PC-3 (cell line): ENCODE measurements at places on chromosomes 12 and 14. TPM values are rescaled to one million over a fixed set of nuclear protein-coding genes. Genes with fewer than 3 reads are reported as not detected.

The CIPC gene
- 26.0 and 26.6 TPM in 2 replicates for total RNA-seq

DNA sequence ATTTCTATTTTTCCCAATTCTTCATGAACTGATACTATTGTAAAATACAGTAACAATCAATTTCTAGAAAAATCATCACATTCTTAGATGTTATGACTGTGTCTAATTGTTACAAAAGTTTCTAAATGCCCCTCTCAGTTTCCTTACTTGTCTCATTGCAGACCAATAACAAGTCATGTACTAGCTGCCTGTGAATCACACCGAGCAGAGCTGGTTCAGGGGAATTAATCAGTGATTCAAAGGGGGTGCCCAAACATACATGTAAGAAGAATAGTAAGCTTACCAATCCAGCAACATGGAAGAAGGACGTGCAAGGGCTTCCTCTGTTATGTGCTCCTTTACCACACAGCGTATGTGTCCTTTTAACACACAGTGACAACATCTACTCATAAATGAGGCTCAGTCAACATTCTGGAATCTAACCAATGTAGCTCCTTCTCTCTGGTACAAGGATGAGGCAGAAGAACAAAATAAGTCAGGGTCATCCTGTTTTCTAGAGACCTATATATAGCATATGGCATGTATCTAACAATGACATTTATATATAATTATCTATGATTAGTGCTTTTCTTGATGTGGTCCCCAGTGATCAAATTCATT lies 126.4 kb downstream of the SCN8A start:
- no peak overlapping the region for H3K27ac ChIP-seq
- H3K4me1 ChIP-seq, result peaks cover 16% of the 10 kb centered on the region
- no peak overlapping the region for H3K4me3 ChIP-seq
- DNase-seq, result no peak
- no peaks in the 10 kb centered on the region for H3K27me3 ChIP-seq

DNA sequence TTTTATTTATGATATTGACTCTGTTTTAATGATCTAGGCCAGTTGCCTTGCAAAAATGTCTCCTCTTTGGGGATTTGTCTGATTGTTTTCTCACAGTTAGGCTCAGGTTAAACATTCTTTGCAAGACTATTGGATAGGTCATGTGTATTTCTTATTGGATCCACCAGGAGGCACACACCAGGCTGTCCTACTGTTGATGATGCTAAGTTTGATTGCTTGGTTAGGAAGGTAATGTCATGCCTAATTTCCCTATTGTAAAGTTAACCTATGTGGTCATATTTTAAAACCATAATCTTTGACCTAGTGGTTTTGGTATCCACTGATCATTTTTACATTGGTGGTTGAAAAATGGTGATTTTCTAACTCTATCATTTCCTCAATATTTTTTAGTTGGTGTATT lies 137.1 kb downstream of the BRMS1L start:
- peak; percentile 47 for DNase-seq
- H3K4me3 ChIP-seq, result no peak overlapping the region
- peaks cover 38% of the 10 kb centered on the region for H3K27me3 ChIP-seq
- no peaks in the 10 kb centered on the region for H3K36me3 ChIP-seq
- H3K4me1 ChIP-seq, result no peaks in the 10 kb centered on the region

DNA sequence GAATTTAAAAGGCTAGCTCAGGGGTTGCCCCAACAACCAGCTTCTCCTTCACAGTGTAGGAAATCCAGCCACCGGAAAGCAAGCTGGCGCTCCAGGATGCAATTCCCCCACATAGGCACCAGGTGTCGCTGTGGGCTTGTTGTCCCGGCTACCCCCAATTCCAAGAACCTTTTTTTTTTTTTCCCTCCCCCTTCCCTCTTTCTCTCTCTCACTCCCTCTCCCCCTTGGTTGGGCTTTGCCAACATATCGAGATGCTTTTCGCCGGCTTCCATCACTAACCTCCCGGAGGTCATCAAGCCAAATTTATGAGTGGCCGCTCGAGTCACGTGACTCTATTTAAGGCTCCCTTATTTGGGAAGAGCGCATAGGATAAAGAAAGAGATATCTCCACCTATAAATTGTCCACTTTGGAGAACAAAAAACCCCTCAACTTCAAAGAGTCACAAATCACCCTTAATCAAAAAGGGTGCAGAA lies at the start of gene HOXC5:
Gene HOXC5, plus strand, starts transcription at position 424 of the 474 bp plus-strand sequence. CDS start 73 bp downstream, outside the sequence.
- DNase-seq, result peak; percentile 84
- H3K27me3 ChIP-seq, result no peaks in the 10 kb centered on the region
- peaks cover 21% of the 10 kb centered on the region for H3K4me1 ChIP-seq
- H3K36me3 ChIP-seq, result no peaks in the 10 kb centered on the region
- H3K4me3 ChIP-seq, result peak within 1 kb of the TSS; percentile 70

GRCh38 chr12:121577443-121578180 lies 3.2 kb downstream of the KDM2B start:
- H3K4me1 ChIP-seq, result peaks cover 44% of the 10 kb centered on the region
- no peak for DNase-seq
- peaks cover 11% of the 10 kb centered on the region; the same call in 1 of the 2 replicates for H3K36me3 ChIP-seq
- H3K4me3 ChIP-seq, result peak overlapping the region; percentile 39

The SLC6A12 gene
- total RNA-seq, result not detected in 2 replicates

The CRACR2A gene
- not detected in 2 replicates for total RNA-seq

DNA sequence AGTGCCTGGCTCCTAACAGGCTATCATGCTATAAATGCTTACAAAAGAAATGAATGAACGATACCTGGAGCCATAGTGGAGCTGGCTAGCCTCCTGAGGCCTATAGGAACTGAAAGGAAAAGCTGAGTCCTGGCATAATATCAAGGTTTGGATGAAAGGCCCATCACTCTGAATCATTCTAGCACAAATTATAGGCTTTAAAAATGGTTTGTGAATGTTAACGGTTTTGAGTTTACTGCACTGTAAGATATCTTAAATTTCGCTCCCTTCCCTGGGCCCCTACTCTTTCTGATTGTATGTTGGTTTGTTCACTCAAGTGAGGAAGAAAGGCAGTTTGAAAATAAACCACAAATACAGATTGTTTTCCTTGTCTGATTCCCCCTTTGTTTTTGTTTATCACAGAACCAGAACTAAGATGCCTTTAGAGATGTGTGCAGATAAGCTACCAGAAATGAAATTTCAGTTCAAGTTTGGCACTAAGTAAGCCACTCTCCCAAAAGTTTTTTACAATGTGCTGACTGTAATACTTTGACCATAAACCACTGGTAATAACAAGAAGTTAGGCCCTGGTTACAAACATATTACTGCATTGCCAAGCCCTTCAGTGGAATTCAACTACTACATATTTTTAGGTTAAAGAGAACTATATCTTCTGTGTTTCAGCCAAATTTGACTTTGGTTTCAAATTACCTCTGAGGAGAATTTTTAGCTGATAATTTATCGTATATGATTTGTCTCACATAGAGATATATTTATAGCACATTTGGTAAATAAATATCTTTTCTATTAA lies 89.5 kb downstream of the ALX1 start:
- H3K4me1 ChIP-seq, result 0 out of 2 replicates have a peak, but pooled peaks cover 3% of the 10 kb centered on the region
- H3K27ac ChIP-seq, result no peak overlapping the region
- H3K36me3 ChIP-seq, result no peaks in the 10 kb centered on the region

- no peaks in the 10 kb centered on the region for H3K36me3 ChIP-seq
- H3K4me1 ChIP-seq, result no peaks in the 10 kb centered on the region
- H3K27me3 ChIP-seq, result no peaks in the 10 kb centered on the region
- no peak for DNase-seq
Observed at GRCh38 chr14:25032092-25032784, 17.7 kb downstream of the STXBP6 start.

The PLEKHG7 gene
- not detected in 2 replicates for total RNA-seq

The KRT79 gene
- 0.46 TPM in 1 of 2 replicates, not detected in the other for total RNA-seq

The BCL11B gene
- 0.73 and 1.7 TPM in 2 replicates for total RNA-seq

- no peaks in the 10 kb centered on the region for H3K27me3 ChIP-seq
- no peak overlapping the region for H3K4me3 ChIP-seq
- no peak overlapping the region for H3K27ac ChIP-seq
- H3K36me3 ChIP-seq, result no peaks in the 10 kb centered on the region
Observed at GRCh38 chr12:94285943-94286582, 137.7 kb downstream of the PLXNC1 start.

The ZDHHC22 gene
- total RNA-seq, result 0.15 and 0.81 TPM in 2 replicates

The GOLGA3 gene
- 86.9 and 130 TPM in 2 replicates for total RNA-seq

The MYH7 gene
- not detected in 2 replicates for total RNA-seq

- peaks cover 4% of the 10 kb centered on the region; the same call in 1 of the 2 replicates for H3K36me3 ChIP-seq
- H3K4me1 ChIP-seq, result peaks cover 19% of the 10 kb centered on the region
- H3K4me3 ChIP-seq, result no peak overlapping the region
- no peak overlapping the region for H3K27ac ChIP-seq
Observed at GRCh38 chr12:65419284-65420072, 141.0 kb downstream of the MSRB3 start.

The ACSM4 gene
- total RNA-seq, result not detected in 2 replicates

The KLRG1 gene
- 0.15 TPM in 1 of 2 replicates, not detected in the other for total RNA-seq

DNA sequence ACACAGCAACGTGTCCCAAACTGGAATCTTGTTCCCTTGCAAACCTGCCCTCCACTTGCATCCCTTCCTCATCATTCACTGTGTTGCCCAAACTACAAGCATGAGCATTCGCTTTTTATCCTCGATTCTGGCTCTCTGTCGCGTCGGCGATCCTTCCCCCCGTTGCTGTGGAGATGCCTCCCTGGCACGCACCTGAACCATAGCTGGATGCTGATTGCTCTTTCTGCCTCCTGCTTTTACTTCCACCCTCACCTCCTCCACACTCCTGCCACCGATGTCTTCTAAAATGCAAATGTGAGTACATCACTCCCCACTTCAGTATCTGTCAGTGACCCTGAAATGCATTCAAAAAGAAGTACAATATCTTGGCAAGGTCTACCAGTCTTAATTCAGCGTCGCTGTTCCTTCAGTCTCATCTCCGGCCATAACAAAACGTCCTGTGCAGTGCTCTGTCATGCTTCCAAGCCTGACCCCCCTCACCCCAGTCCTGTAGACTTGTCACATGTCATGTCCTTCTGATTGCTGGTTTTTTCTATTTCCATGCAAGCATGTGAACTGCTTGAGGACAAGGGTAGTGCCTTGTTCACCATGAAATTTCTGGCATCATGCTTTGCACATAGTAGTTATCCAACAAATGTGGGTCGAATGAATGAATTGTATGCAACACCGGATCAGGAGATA lies 2.5 kb upstream of the PPP2R5C start:
- DNase-seq, result no peak
- H3K27ac ChIP-seq, result no peak overlapping the region
- peaks cover 12% of the 10 kb centered on the region for H3K4me1 ChIP-seq

The DCP1B gene
- 3.6 and 4.9 TPM in 2 replicates for total RNA-seq

- no peak overlapping the region for H3K27ac ChIP-seq
- no peaks in the 10 kb centered on the region for H3K27me3 ChIP-seq
- H3K4me3 ChIP-seq, result no peak overlapping the region
- no peaks in the 10 kb centered on the region for H3K4me1 ChIP-seq
Observed at GRCh38 chr14:23345987-23346692, 6.5 kb downstream of the SLC22A17 start.

GRCh38 chr14:71362282-71362681 lies 455.0 kb downstream of the PCNX1 start:
- no peak overlapping the region for H3K27ac ChIP-seq
- peaks cover 27% of the 10 kb centered on the region for H3K4me1 ChIP-seq
- 0 out of 2 replicates have a peak, but pooled peaks cover 11% of the 10 kb centered on the region for H3K36me3 ChIP-seq
- no peak overlapping the region for H3K4me3 ChIP-seq

DNA sequence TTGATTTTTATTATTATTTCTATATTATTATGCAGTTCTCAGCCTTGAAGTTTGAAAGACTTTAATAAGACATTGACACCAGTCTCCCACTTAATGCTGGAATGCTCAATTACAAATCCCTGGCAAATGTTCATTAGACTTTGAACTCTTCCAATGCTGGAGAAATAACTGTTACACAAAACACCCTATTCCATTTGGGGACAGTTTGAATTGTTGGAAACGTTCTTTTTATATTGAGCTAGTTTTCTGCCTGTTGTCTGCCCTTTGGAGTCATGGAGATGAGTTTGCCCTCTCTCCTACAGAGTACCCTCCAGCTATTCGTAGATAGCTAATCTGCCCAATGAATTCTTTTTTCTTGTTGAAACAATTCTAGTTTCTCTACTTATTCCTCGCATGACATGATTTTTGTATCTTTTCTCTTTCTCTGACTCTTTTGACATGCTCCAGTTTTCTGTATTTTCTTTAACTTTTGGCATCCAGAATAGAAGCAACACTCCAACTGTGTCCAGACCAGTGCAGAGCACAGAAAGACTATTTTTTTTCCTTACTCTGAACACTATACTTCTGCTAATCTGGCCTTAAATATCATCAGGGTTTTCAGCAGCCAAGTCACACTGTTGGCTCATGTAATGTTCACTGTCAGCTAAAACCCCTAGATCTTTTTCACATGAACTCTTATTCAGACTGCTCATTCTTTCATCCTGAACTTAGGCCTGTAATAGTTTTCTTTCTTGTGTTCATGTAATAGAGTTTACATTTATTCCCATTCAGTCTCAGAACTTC lies 379.3 kb downstream of the RAD51B start:
- H3K4me3 ChIP-seq, result no peak overlapping the region
- H3K27me3 ChIP-seq, result no peaks in the 10 kb centered on the region
- no peaks in the 10 kb centered on the region for H3K4me1 ChIP-seq
- DNase-seq, result no peak

DNA sequence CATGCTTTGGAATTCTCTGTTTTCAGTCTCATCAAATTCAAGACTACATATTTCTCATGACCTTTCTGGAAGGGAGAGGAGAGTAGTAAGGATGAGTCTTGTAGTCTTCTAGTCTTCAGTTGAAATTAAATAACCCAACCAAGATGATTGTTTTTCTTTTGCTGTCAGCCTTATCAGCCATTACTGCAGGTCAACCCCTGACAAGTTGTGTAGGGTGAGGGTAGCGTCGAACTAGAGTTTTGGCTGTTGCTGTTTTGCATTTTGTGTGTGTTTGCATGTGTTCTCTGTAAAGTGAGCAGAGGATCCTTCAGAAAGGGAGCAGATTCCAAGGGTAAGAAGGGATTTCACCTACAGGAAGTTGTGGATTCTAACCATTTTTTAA lies 28.4 kb downstream of the DIP2B start:
- H3K4me3 ChIP-seq, result peak overlapping the region; percentile 27; the same call in 1 of the 2 replicates
- H3K4me1 ChIP-seq, result peaks cover 82% of the 10 kb centered on the region
- no peaks in the 10 kb centered on the region for H3K27me3 ChIP-seq
- peaks cover 6% of the 10 kb centered on the region for H3K36me3 ChIP-seq

The RASSF8 gene
- total RNA-seq, result 51.2 and 87.8 TPM in 2 replicates

DNA sequence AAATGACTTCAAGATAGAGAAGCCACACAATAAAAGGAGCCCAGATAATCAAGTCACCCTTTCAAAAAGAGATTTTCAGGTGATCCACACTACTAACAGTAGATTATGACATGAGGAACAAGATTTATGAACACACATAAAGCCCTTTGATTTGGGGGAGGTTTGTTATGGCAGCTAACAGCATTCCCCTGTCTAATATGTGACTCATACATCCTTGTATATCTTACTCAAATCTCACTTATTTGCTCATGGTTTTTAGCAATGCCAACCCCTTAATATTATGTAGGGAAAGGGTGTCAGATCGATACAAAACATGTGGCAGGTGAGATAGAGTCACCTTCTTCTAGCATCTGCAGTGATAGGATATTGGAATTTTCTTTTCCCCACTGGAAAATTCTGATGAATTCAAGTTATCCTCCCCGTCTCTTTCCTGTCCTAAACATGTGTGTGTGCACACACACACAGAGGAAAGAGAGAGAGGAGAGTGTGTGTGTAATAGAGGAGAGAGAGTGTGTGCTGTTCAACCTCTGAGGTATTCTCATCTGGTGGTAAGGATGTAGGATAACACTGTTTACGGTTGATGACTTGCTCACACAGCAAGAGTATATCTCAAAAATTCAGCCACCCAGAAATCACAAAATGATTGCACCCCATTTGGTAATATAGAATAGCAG lies 319.9 kb downstream of the KCNC2 start:
- peak; percentile 86 for DNase-seq
- H3K27me3 ChIP-seq, result no peaks in the 10 kb centered on the region
- peak overlapping the region; percentile 61 for H3K4me3 ChIP-seq
- peak overlapping the region; percentile 97 for H3K27ac ChIP-seq
- H3K4me1 ChIP-seq, result peaks cover 40% of the 10 kb centered on the region

- H3K27ac ChIP-seq, result no peak overlapping the region
- H3K27me3 ChIP-seq, result no peaks in the 10 kb centered on the region
- no peaks in the 10 kb centered on the region for H3K4me1 ChIP-seq
- no peak for DNase-seq
- no peaks in the 10 kb centered on the region for H3K36me3 ChIP-seq
- no peak overlapping the region for H3K4me3 ChIP-seq
Observed at GRCh38 chr12:69000540-69001243, 67.7 kb upstream of the CPM start.
